ENCODE measurements at places on chromosomes 1 and 21. TPM values are rescaled to one million over a fixed set of nuclear protein-coding genes. Genes with fewer than 3 reads are reported as not detected.
A peak's percentile ranks its signal among the peaks of the same experiment; 100 is the strongest.

The SUSD4 gene
- total RNA-seq, result 0.23 TPM

DNA sequence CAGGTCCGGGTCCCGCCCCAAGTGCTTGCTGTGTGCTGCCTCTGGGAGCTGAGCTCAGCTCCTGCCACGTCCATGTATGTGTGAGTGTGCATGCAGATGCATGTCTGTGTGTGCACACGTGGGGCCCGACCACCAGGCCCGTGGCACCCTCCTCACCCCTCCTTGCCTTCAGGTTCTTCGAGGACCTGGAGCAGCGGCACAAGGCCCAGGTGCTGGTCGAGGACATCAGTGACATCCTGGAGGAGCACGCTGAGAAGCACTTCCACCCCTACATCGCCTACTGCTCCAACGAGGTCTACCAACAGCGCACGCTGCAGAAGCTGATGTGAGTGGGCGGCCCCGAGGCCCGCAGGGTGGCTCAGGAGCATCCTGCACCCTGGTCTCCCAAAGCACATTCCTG, 18.4 kb downstream of the ARHGEF16 start:
- DNase-seq, result no peak

- peak; percentile 94 for DNase-seq
Measured at GRCh38 chr1:201023517-201023902, at the start of gene KIF21B. TSS of gene KIF21B (minus strand) at chr1:201023714. CDS start at chr1:201023383, 331 bp downstream.

- no peak for DNase-seq
Measured at GRCh38 chr1:52238887-52239707, 97.2 kb downstream of the ZFYVE9 start.

- peak; percentile 69 for DNase-seq
Measured at GRCh38 chr1:37477198-37477931, 3.0 kb downstream of the ZC3H12A start.

DNA sequence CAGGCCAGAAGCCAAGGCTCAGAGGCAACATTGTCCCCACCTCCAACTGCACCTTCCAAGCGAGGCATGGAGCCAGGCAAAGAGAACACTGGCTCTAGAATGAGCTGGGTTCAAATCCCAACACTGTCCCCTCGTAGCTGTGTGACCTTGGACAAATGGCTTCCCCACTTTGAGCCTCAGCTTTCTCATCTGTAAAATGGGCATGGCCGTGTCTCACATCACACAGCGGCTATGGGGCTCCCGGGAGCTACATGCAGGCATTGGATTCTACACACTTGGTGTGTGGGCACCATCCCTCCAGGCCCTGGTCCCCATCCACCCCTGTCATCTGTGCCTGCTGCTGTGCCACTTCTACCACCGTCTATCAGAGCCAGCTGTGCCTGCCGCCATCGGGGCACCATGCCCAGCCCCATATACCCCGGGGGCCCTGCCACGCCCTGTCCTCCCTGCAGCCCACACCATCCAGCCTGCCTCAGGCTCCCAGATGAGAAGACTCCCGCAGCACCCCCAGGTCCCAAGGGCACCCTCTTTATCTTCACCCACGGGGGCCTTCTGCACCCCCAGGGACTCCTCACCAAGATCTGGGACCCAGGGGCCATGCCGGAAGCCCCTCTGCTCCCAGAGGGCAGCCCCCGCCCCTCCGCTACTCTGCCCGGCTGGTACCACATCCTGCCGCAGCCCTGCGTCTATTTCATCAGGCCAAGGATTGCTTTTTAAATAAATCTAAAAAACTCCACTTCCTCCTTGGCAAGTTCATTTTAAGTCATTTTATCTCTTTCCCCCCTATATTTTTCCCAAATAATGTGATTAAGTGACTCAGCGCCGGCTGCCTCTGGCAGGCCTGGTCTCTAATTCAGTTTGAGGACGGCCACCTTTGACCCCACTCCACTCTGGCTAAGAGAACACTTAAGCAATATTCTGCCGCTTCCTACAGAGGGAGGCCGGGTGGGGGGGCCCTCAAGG, 107.8 kb upstream of the TARDBP start:
- DNase-seq, result peak; percentile 38
